ENCODE measurements at places on chromosomes 5 and 9.

DNA sequence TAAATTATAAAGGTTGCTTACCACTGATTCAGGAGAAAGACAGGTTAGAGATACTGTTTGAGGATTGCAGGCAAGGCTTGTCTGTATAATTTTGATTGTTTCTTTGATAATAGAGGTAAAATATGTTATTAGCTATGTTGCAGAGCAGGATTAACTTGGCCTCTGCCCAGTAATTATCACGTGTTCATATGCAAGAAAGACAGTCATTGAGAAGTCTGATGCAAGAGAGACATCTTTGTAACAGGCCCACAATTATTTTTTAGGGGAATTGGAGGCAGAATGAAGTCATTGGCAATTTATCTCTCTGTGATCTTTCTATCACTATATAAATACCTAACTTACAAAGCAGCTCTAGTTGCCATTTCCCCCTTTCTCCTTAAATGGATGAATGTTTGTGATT, 46.0 kb downstream of the SLC44A1 start:
- no peak for DNase-seq

GRCh38 chr9:114055061-114055460, 23.0 kb downstream of the AMBP start:
- no peak for DNase-seq

GRCh38 chr9:135241381-135242048, 154.0 kb downstream of the OLFM1 start:
- no peak for DNase-seq

DNA sequence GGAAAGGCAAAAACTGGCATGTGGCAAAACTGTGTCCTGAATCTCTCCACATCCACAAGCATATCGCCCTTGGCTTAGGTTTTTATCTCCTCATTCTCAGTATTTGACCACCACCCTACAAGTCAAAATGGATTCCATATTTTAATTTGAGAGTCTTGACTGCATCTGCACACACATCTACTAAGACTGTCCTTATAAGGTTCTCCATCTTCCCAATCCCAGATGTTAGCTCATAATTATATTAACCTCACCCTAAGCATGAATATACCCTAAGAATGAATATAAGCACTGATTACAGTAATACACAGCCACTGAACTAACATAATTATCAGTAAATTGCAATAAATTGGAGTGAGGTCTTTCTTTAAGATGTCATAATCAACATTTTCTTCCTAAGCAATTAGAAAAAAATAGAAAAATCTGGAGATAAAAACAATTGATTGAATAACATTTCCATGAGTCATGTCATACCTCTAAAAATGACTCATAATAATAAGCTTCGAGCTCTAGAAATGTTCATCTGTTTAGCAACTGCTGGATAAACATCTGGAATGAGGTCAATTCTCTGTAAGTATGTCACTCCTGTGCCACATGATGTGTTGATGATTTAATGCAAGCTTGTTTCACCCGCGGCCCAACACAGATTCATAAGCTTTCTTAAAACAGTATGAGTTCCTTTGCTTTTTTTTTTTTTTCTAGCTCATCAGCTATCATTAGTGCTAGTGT, 39.9 kb upstream of the PAM start:
- no peak for DNase-seq

- no peak for DNase-seq
Measured at GRCh38 chr5:103793595-103794182, 231.1 kb upstream of the NUDT12 start.

DNA sequence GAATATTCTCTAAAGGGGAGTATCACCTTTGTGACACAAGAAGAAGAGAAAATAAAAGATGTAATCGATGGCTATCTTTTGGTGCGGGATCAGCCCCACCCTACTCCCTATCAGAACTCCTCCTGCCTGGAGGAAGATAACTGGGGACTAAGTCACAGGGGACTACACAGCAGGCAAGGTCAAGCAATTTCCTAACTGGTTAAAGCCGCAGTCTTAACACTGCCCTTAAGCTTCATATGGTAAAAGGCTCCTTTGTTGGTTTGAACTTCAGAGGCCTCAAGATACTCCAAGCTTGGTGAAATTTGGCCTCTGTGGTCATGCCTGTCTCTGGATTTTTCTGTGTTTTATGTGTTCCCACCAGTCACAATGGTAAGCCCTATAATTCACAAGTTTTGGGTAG, 1.3 kb upstream of the SHISAL2B start:
- DNase-seq, result no peak

DNA sequence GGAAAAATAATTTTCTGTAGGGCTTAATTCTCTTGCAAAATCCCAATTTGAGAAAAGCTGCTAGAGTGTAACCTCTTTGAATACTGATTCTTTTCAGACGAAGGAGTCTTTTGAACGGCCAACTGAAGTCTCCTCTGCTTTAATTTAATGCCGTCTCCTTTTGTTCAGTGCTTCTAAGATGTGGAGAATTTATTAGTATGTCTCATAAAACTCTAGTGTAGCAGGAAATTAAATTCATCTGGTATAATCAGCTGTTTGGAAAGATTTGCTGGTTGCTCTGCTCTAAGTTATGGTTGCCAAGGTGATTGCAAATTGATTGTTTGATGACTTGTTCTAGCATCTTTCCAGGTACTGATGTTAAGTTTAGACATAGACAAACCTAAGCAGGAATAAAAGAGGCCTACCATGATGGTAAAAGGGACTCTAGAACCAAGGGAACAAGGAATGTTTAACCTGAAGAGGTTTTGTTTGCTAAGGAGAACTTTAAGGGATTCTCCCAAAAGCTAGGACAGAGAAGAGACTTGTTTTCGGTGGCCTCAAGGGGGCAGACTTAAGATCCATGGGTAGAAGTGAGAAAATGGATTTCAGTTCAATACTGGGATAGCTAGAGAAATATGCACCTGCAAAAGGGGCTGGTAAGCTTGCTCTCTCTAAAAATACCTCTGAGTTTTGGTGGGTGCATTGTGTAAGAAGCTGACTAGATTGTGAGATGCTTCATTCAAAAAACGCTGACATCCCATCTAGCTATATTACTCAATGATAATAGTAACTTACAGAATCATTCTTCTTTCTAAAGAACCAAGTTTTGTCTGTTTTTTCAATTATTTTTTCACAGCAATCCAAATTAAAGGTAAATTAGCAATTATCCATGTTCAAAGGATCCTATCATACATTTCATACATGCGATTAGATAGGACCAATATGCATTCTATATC, 5.7 kb upstream of the ADRB2 start:
- no peak for DNase-seq

DNA sequence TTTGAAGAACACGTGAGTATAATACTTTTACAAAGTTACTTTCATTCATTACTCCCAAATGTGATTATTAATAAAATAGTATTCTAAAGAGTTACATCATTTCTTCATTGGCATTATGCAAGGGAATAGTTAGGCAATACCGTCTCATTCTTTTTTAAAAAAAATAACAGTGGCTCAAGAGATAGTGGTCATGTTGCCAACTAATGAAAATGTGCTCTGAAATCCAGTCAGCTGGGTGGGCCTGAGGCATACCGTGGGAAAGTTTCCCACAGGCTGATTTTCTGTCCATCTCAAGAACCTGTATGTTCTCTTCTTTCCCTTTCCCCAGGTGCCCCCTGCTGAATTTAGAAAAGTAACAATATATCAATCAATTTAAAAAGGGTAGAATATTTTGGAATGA, 40.8 kb upstream of the ROPN1L start:
- DNase-seq, result no peak

DNA sequence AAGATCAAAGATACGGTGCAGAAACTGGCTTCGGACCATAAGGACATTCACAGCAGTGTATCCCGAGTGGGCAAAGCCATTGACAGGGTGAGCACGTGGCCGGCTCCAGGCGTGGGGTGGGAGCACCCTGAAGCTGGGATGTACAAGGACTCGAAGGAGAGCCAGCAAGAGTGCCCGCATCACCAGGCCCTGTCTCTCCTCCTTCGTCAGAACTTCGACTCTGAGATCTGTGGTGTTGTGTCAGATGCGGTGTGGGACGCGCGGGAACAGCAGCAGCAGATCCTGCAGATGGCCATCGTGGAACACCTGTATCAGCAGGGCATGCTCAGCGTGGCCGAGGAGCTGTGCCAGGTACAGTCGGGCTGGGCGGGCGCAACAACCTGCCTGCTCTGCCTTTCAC, 11.0 kb downstream of the NHP2 start:
- no peak for DNase-seq

- DNase-seq, result no peak
Measured at GRCh38 chr5:98432378-98432777, 341.1 kb upstream of the RGMB start.

DNA sequence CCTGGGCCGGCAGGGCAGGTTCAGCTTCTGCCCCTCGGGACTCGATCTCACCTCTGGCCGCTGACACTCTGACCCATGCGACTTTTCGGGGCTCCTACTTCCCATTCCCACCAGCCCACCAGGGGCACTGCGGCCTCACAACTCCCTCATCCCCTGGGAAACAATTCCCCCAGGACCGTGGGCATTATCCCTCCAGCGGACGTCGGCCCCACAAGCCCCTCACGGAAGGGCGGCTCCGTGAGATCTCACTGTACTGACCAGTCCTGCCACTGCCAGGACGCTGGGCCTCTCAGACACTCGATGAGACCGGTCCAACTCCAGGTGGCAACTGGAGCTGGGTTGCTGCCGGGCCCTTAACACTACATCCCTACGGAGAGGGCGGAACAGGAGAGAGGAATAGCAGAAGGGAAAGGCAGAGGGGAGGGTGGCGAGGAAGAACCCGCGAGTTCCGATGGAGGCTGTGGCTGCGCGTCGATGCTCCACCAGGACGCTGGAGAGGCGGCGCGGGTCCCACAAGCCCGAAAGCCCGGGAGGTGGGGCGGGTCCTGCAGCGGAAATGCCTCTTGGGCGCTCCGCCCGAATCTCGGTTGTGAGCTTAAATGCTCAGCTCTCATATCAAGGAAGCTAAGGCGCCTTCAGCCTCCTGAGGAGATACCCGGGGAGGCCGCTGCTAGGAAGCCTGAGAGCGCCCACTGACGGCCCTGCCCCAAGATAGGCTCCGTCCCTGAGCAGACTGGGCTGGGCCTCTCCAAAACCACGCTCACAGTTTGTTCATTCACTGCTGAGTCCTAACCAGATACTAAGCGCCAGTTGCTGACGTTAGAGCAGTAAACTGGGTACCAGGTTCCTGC, 36.3 kb downstream of the VCP start:
- no peak for DNase-seq

DNA sequence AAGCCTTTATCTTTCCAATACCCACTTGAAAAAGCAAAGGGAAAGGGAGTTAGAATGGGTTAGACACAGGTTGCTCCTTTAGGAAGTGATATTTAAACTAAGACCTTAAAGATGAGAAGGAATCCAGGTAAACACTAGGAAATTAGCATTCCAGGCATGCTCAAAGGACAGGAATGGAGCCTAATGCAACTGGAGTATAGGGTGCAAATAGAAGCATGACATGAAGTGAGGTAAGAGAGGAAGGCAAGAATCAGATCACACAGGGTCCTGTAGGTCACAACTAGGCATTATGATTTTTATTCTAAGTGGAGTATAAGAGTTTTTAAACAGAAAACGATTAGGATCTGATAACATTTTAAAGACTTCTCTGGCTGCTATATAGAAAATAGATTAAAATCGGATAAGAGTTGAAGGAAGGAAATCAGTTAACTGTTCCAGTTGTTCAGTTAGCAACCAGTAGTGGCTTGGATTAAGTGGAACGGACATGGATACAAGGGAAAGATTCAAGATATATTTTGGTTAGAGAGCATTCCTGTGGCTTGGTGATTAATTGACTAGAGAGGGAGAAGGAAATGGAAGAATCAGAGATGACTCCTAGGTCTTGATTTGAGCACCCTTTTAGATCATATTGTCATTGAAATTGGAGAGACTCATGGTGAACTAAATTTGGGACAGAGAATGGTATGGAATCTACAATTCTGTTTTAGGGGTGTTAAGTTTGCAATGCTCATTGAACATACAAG, 95.9 kb downstream of the FBXO4 start:
- DNase-seq, result no peak

GRCh38 chr5:121164632-121165031, 687.0 kb upstream of the FTMT start:
- no peak for DNase-seq

GRCh38 chr5:135887881-135888614, 7.6 kb downstream of the IL9 start:
- DNase-seq, result peak; percentile 29

GRCh38 chr9:133948561-133949485, 43.3 kb downstream of the VAV2 start:
- DNase-seq, result no peak

DNA sequence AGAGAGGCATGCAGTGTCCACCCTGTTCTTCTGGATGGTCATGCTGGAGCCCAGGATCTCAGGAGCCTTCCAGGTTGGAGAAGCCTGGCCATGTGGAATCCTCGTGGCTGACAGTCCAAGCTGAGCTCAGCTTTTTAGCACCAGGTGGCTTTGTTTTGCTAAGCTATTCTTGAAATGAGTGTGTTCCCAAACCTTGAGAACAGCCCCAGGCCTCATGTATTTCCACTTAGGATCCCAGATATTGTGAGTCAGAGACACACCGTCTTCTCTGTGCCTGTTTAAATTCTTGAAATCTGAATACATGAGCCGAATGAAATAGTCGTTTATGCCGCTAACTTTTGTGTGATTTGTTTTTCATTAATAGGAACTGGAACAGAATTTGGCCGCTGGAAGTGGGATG, 61.2 kb downstream of the IRX2 start:
- no peak for DNase-seq

GRCh38 chr9:71638627-71639026, 129.7 kb downstream of the CEMIP2 start:
- DNase-seq, result no peak

DNA sequence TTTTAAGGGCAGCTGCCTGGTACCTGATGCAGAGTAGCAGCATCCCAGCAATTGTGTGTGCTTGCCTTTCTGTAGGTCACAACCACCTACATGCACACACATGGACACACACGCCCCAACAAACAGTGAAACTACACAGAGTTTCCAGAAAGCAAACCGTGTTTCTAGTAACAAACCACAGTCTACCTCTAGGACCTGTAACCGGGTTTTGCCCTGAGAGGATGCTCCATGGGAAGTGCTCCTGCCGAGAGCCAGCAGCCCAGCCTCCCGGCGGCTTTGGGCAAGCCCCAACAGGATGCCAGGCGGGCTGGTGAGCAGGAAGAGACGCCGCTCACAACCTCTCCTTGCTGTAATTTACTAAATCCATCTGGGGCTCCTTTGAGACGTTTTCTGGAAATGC, 4.1 kb upstream of the TCF7 start:
- no peak for DNase-seq

DNA sequence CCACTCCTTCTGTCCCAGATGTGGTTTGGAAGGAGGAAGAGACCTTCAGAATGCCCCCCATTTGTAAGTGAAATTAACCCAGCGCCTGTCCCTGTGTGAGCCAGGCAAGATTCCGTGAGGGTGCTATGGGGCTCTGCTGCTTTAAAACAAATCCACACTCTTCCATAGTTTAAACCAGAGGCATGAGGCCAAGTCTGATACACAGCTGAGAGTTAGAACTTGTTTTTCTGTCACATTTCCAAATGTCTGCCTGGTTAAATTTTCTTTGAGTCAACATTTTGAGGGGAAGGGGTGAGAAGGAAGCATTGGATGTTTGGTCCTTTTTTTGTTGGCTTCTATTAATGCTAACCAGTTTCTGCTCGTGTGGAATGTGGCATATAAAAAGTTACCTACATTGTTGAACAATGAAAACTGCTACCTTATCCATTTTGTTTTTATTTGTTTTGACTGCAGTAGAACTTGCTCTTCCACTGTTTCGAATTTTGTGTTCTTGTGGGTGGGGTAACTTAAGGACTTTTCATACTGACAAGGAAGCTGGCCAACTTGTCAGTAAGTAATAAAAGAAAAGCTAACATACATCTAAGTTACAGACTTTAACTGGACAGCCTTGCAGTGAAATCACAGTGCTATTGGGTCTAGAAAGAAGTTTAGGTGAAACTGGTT, 12.9 kb downstream of the RGMB start:
- DNase-seq, result no peak

GRCh38 chr9:69658987-69659675, 13.0 kb downstream of the APBA1 start:
- DNase-seq, result no peak
